Stimulated activated CD8-positive, alpha-beta memory T cell treated with anti-CD3 and anti-CD28 coated beads, Interleukin-4, amount 100 ng/mL, for 24 hours (primary cell): ENCODE measurements at places on chromosomes 6 and 20.

- peak; percentile 86 for DNase-seq
These were observed at the start of gene SAMD10 for GRCh38 chr20:63979557-63980316. TSS of gene SAMD10 (minus strand) at chr20:63979642. CDS start at chr20:63979467, 175 bp downstream.

DNA sequence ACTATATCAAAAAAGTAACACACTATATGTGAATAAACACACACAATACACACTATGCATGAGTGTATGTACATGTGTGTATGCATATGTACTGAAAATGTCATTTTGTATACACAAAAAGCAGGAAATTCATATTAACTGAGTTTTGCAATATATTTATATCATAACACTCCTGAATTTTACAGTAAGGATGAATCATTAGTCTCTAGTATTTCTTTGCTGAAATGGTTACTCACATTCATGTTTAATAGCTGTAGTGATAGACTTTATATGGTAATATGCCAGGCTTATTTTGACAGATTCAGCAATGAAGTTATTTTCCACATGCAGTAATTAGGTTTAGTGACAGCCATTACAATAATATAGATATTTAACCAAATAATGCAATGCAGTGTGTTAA is 1216.2 kb upstream of the CITED2 start:
- no peak for DNase-seq

GRCh38 chr6:85449818-85450759 is at the start of gene NT5E:
TSS of gene NT5E (plus strand) at chr6:85450083. CDS start at chr6:85450140, 57 bp downstream.
- peak; percentile 33 for DNase-seq

DNA sequence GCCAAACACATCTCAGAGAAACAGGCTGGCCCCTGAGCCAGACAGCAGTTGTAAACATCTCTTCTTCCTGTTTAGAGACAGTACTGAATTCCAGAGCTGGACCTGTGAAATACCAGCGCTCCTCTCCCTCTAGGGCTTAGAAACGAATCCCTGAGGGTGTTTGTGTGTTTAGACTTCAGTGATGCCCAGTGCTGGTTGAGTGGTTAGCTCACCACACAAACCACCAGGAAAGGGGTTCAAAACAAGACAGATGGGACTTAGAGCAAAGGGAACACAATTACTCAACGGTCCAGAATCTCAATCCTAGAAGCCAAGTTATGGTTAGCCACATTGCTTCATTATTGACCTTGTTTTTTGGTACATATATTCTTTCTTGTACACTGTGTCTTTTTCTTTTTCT is 108.7 kb upstream of the TMEM170B start:
- DNase-seq: no peak

GRCh38 chr20:63325554-63326313 is 32.7 kb downstream of the COL20A1 start:
- DNase-seq: no peak

DNA sequence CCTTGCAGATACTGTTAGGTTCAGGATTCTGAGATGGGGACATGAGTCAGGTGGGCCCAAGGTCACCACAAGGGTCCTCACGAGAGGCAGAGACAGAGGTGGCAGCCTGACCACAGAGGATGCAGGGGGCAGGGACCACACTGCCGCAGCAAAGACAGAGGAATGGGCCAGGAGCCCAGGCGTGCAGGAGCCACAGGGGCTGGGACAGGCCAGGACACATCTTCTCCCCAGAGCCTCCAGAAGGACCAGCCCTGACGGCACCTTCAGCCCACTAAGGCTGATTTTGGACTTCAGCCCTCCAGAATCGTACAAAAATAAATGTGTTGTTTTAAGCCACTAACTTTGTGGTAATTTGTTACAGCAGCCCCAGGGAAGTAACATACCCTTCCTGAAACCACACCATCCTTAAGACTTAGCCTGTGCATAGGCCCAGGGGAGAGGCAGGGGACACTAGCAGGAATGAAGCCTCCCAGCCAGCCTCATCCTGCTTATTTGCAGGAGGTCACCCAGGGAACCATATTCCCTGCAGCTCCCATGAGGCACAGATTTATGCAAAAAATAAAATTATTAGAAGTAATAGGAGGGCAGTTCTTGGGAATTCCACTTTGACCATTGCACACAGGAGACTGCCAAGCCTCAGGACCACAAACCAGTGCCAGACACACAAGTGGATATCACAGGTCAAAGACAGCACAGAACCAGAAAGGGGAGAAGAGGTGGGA is 119.3 kb upstream of the CST7 start:
- no peak for DNase-seq

DNA sequence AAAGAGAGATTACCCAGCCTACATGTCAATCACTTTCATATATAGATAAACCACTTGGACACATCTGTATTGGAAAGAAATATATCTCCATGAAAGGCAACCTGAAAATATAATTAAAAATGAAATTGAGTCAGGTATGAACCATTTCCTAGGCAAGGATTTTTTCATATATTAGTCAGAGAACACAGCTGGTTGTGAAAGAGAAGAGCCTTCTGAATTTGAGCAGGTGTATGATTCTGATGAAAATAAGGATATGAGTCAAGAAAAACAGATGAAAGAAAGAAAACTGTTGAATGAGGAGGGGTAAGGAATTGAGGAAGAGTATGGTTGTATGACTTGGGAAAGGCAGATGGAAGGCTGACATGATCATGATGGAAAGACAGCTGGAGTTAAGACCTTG is 441.1 kb downstream of the HAO1 start:
- DNase-seq: no peak

GRCh38 chr6:27370391-27370790 is 18.2 kb upstream of the ZNF391 start:
- DNase-seq: no peak

GRCh38 chr20:16028923-16029322 is 544.3 kb downstream of the KIF16B start:
- no peak for DNase-seq

- DNase-seq: no peak
These were observed 289.0 kb downstream of the SYNE1 start for GRCh38 chr6:152348116-152348515.

- no peak for DNase-seq
These were observed 205.3 kb downstream of the NFATC2 start for GRCh38 chr20:51337126-51337805.

GRCh38 chr20:10524643-10525042 is 89.5 kb downstream of the SLX4IP start:
- DNase-seq: no peak

DNA sequence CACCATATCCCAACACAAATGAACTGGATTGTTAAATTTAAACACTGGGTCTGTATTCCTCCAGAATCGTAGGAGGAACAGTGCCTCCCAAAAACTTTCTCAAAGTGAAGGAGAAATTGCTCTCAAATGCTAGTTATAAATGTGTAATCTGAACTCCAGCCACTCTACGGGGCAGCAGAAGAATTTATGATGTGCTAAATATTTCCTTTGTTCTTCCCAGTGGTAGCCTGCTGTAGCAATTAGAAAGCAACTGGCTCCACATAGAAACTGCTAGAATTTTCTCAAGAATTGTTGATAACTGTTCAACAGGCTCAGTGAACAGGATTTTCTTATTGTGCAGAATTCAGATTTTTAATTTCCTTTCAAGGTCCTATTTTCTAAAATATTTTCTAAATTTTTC is 49.8 kb upstream of the EYA4 start:
- DNase-seq: no peak

- DNase-seq: no peak
These were observed 111.2 kb upstream of the SIM1 start for GRCh38 chr6:100575921-100576320.

DNA sequence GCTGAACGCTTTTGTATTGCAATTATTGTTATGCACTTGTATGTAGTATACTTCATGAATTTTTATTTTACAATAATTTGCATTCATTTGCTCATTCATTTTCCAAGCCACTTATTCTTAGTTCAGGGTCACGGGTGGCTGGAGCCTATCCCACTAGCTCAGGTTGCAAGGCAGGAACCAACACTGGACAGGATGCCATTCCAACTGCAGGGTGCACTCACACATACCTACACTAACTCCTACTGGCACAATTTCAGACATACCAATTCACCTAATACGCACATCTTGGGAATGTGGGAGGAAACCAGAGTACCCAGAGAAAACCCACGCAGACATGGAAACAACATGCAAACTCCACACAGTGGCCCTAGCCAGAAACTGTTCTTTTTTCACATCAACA is 61.8 kb downstream of the LMBRD1 start:
- DNase-seq: no peak

DNA sequence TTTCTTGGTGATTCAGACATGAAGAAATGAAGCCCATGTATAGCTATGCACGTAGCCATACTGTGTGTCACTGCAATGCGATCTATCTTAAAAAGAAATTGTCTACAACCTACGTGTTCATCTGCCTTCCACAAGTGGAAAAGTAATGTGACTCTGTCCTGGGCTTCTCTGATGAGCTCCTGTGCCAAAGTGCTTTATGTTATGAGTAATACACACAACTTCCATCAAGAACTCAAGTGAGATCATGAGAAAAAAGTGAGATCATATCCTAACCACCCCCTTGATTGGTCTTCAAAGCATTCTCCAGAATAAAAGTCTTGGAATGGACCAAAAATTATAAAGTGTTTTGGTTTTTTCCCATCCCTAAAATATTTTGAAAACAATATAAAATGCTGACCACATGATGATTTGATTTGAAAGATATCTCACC is 114.3 kb downstream of the DST start:
- DNase-seq: no peak

GRCh38 chr6:117204903-117205302 is 60.5 kb upstream of the VGLL2 start:
- DNase-seq: no peak

GRCh38 chr6:35776364-35777215 is at the start of gene CLPSL2:
TSS of gene CLPSL2 (plus strand) at chr6:35776598. CDS start at chr6:35776619, 21 bp downstream.
- no peak for DNase-seq

DNA sequence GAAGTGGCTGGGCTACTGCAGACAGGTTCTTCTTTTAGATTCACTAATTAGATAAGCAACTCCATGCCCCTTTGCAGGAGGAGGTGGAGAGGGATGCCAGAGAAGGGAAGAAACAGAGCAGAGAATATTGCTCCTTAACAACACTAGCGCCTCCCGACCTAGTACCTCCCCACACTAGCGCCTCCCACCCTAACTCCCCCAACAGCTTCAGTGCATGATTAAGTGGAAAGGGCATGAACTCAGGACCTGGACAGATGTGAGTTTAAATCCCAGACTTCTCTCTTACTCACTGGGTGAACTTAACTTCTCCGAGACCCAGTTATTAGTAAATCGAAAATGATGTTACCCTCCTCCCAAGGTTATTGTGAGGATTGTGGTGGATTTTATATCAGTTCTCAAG is 25.7 kb downstream of the STX11 start:
- no peak for DNase-seq

GRCh38 chr6:162538643-162539064 is 188.9 kb downstream of the PRKN start:
- DNase-seq: no peak

DNA sequence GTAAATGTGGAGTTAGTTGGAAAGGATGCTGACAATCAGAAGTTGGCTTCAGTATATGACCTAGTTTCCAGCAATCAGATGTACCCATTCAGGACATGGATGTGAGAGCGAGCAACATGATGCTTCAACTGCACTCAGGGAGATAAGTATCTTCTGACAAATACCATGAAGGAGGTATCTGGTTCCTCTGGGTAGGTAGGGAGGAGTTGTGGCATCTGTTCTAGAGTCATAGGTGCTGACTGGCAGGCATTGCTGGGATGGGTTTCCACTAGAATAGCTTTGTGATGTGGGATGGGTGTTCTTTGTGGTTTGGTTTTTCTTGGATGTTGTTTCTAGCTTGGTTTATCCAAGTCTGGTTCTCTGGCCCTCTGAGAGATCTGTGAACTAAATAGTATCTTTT is 3.9 kb upstream of the REV3L start:
- DNase-seq: no peak

DNA sequence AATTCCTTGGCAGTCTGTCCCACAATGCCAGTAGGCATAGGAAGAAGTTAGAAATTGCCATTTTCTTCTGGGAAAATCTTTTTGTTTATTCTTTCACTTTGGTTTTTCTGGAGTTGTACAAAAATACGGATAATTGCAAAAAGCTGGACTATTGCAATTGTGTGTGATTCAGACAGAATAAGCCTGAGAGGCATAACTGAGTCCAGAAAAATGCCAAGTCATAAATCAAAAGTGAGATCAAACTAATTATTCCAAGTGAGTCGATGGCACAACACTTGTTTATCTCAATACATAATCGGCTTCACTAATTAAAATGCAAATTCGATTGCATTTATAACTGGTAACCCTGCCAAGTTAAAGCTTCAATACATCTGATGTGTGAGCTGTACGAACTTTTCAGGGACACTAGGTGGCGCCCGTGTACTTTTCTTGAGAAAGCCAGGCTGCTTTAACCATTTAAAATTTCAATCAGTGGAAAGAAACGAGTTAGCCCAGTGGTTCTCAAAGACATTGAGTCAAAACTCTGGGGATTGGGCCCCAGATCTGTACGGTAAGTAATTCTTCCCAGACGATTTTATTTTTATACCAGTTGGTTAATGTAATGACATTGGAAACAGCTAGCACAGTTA is 102.6 kb downstream of the LAMP5 start:
- peak; percentile 4 for DNase-seq

GRCh38 chr6:132130626-132131298 is 179.6 kb upstream of the CCN2 start:
- DNase-seq: no peak

- DNase-seq: no peak
These were observed 115.9 kb upstream of the FRMD1 start for GRCh38 chr6:168194732-168195567.

DNA sequence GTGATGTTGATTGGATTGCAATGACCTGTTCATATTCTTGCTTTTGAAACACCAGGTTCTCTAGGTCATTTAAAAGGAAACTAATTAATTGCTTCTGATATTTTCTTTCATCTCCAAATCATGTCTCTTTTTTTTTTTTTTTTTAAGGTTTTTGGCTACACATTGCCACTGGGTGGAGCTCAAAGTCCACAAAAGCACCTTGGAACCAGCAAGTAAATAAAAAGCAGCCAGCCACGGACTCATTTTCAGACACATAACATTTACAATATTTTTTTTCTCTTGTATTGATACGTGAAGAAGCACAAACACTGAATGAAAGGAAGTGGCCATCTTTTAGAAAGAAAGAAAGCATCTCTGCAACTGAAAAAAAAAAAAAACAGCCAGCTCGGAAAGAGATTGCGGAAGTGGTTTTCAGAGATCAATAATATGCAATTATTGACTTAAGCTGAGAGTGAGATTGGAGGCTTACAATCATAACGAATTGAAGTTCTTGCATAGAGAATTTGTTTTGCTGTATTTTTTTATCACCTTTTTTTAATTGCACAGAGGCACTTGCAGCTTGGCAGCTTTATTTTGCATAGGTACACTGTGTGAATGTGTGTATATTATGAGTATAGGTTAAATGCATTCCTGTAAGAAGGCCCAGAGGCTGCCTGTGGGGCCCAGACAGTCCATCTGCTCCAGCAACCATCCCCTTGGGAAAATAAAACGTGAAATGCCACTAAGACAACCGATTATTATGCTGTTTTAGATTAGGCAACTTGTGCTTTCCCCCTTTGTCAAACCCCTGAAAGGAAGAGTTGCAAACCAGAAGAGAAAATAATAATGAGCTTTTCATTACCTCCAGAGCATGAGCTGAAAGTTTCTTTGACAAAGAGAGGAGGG is 28.2 kb downstream of the CGA start:
- DNase-seq: no peak

GRCh38 chr20:22524393-22525015 is 59.9 kb downstream of the FOXA2 start:
- no peak for DNase-seq

- DNase-seq: no peak
These were observed 56.6 kb upstream of the ERVFRD-1 start for GRCh38 chr6:11168091-11168635.

- DNase-seq: no peak
These were observed 652.1 kb downstream of the HACE1 start for GRCh38 chr6:104207635-104208034.

- DNase-seq: no peak
These were observed 244.9 kb downstream of the HIVEP2 start for GRCh38 chr6:142700032-142700431.

GRCh38 chr20:64062596-64063388 is at the start of gene TCEA2:
TSS of gene TCEA2 (plus strand) at chr20:64063198. CDS start at chr20:64063313, 115 bp downstream.
- DNase-seq: peak; percentile 93
